Hematopoietic multipotent progenitor cell treated with erythropoietin and hydrocortisone succinate and interleukin-3 and kit ligand, for 8 days (in vitro differentiated cells): ENCODE measurements at places on chromosomes 1 and 21.

DNA sequence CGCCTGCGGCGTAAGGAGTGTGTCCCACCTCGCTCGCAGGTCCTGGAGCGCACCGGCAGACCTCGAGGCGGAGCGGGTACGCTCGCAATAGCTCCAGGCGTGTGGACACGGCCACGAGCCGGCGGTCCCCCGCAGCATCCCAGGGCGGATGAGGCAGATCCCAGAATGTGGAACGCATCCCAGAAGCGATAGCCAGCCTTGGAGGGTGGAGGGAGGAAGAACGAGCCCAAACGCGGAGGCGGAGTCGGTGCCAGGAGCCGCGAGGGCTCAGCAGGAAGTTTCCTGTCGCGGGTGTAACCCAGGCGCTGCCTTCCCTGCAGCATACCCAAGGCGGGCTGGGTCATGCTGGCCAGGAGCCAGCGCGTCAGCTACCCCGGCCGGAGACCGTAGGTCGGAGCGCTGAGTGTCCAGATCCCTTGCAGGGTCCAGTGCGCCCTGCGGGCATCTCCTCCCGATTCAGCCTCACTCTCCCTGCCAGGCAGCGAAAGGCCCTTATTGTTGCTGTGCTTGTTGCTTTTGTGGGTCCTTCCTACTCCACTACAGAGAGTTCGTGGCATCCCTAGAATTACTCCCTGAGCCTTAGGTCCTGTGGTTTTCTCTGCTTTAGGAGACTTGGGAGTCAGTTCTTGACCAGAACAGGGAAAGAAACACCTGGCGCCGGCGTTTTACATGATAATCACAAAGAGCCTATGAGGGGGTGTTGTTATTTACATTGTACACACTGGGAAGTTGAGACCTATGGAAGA lies 27.7 kb downstream of the STYXL2 start:
- DNase-seq: no peak

DNA sequence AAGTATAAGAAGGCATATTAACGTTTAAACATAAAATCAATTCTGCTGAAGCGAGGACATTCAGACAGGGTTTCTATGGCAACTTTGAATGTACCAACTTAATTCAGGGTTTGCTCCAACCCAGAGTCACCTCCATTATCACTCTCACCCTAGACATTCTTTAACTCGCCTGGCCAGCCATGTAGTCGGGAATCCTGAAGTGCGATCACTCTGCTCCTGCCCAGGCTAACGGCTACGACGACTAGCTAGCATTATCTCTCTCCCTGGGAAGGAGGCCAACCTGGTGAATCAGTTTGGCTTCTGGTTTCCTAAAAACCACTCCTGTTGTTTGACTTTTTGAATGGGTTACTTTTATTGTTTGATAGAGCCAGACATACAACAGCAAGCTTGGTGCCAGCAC lies 38.9 kb upstream of the ZBTB18 start:
- DNase-seq: no peak

DNA sequence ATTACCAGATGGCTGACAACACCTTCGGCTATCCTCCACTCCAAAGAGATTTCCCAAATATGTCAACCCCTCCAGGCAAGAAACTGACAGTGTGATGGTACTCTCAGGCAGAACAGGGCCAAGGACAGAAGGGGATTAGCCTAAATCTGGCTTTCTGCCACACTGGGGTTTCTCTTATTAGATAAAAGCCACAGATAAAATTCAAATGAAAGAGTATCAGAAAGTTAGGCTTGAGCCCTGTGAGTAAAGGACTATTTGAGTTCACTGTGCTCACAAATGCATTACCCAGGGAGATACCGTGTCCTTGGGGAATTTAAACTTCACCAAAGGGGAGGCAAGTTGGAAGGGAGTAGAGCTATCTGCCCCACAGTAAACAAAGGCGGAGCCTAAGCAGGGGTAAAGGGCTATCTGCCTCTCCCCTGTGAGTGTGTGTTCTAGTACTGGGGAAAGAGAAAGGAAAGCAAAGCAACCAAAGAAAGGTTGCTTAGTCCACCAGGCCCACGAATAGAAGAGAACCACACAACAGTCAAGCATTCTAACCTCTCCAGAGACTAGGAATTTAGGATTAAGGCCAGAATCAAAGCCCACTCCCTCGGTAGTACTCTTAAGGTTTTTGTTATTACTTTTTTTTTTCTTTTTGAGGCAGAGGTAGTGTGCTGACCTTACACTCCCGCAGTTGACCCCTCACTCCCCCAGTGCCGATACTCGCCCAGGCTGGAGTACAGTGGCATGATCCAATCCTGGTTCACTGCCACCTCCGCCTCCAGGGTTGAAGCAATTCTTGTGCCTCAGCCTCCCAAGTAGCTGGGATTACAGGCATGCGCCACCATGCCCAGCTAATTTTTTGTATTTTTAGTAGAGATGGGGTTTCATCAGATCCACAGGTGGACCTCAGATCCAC lies 12.7 kb downstream of the TPM3 start:
- DNase-seq: peak; percentile 54

- DNase-seq: no peak
Measured at GRCh38 chr1:54290506-54291184, 90.7 kb downstream of the MRPL37 start.

GRCh38 chr1:206534552-206534951 lies 27.2 kb downstream of the RASSF5 start:
- no peak for DNase-seq

DNA sequence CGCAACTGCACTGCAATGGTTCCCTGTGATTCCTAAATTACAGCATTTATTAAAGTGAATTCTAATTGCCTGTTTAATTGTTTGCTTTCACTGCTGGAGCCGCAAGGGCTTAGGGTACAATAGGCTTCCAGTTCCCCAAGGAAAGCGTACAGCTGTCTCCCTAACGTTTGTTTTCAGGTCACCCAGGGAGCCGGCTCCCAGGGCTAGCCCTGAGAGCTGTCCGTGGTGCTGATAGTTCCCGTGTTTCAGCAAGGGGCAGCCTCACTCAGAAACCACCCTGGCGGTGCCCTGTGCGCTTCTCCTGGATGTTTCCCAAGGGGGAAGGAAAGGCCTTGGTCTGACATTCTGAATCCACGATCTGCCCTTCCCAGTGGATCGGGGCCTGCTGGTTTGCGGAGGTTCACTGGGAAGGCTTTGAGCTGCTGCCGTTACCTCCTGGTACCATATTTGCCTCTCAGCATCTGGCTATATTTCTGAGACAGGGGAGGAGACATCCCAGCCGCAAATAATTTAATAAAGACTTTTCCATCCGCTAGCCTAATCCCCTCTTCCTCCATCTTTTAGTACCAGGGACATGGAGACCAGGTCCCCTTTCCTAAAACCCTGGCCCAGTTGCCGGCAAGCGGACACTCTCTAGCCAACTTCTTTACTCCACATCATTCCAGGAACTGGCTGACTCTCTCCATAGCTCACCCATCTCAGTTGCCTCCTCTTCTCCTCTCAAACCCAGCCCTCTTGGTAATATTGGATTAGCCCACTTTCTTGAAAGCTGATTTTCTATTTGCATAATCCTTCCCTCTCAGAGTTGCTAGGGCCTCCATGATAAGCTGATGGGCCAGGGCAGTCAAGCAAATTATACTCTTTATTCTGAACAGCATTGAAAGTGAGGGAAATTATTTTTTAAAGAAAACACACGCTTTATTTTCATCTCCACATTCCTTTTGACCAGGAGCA lies 149.0 kb downstream of the IGSF21 start:
- peak; percentile 39 for DNase-seq

- no peak for DNase-seq
Measured at GRCh38 chr1:229897501-229897900, 169.5 kb upstream of the GALNT2 start.

DNA sequence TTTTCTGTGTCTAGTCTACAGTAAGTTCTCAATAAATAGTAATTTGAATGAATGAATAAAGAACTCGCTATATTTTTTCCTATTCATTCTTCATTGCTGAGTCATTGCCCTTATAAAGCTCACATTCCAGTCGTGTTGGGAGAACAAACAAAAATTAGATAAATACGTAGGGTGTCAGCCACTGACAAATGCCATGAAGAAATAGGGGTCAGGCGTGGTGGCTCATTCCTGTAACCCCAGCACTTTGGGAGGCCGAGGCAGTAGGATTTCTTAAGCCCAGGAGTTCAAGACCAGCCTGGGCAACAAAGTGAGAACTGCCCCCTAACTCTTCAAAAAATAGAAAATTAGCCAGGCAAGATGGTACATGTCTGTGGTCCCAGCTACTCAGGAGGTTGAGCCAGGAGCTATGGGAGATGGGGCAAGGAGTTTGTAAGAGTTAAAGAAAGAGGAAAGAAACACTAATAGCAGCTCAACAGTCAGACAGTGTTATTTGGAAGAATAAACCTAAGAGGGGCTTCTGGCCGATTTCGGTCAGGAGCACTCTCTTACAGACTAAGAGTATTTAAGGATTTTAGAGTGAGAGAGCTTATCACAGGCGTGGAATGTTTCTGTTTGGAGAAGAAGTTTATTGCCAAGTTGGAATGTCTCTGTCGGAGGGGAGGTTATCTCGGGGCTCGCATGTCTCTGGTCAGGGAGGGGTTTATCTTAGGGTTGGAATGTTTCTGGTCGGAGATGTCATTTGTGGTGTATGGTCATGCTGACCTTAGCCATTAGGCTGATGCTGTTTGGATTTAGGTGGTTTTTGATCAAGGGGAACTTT lies 1.8 kb upstream of the CHML start:
- DNase-seq: no peak

DNA sequence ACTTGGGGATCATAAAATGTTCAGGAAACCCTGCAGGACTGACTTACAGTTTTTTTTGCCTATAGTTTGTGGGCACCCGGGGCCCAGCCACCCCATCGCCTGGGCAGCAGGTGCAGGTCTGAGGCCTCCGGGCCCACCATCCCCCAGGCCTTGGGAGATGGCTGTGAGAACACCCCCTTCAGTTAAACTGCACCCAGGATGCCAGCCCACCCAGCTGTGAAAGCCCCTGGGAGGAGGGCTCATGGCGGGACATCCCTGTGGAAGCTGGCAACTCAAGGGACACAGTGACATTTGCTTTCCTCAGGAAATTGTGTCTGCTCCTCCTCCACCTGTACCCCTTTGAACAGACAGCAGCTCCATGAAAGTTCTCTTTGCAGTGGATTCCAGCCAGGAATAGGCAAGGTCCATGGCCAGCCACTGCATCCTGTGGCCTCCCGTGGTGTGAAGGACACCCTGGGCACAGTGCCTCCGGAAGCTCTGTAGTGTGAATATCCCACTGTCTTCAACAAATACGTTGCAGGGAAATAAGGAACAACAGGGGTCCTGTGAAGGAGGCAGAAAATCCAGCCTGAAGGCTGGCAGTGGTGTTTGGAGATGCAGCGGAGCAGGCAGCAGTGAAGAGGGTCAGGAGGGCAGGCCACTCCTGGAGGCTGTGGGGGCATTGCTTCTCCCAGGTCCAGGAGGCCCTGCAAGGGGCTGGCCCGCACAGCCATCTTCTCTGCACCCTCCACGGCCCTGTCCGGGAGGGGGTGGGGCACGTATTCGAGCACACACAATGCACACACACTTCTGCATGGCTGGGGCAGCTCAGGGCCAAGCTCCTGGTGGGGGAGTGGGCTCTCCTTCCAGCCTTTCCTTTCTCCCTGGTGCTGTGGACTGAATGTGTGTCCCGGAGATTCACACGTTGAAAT lies 2.1 kb upstream of the OBSCN start:
- no peak for DNase-seq

- no peak for DNase-seq
Measured at GRCh38 chr1:204413170-204413535, 1.5 kb upstream of the PPP1R15B start.

DNA sequence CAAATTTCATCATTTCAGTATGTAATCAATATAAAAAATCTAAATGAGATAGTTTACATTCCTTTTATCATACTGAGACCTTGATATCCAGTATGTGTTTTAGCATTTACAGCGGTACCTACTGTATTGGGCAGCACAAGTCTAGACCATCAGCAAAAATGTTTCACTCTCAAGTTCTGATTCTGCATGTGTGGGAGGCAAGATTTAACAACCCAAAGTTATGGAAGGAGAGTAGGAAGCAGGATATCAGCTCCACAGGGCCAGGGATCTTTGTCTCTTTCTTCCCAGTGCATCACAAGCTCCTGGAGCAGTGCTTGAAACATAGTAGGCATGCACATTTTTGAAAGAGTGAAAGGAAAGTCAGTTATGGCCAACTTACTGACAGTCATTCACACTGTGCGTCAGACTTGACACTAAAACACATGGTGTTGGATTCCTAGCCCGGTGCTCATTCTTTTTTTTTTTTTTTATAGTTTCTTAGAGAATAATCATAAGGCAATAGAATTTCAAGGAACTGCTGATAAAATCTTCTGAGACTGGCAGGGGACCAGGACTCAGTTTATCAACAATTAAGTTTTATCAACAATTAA lies 6.1 kb downstream of the TENT5C start:
- no peak for DNase-seq

GRCh38 chr1:55593298-55593697 lies 378.1 kb upstream of the USP24 start:
- no peak for DNase-seq

DNA sequence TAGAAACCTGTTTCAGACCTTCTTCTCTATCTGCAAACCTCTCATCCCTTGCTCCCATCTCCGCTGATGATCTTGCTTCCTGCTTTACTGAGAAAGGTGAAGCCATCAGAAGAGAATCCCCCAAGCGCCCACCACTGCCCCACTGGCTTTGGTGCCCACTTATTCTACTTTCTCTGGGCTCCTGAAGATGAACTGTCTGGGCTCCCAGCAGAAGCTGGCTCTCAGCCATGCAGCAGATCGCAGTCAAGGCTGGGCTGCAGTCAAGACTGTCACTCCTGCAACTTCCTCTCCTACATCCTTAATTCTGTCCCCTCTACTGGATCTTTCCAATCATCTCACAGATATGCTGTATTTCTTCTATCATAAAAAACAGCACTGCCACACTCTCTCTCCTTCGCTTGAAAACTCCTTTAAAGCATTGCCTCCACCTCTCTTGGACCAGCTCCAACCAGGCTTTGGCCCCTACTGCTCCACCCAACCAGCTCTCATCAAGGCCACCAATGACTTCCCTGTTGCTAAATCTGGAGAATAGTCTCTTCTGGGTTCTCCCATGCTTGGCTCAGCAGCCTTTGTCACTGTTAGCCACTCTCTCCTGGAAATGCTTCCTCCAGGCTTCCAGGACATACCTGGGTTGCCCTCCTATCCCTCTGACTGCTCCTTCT lies 25.8 kb downstream of the TRIM62 start:
- no peak for DNase-seq

DNA sequence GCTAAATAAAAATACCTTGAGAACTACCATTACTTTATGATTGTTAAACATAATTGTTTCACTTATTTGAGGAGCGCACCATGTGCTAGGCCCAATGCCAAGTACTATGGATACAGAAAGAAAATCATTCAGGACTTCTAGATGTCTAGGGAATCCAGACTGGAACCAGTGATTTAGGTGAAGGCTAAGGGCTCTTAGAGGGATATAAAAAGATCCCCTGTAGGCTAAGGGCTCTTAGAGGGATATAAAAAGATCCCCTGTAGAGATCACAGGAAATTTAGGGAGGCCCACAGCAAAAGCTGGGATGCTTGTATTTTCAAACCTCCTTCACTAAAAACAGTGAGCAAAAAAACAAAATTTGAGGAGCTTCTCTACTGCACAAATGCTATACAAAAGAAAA lies 6.7 kb downstream of the TOR1AIP2 start:
- no peak for DNase-seq

DNA sequence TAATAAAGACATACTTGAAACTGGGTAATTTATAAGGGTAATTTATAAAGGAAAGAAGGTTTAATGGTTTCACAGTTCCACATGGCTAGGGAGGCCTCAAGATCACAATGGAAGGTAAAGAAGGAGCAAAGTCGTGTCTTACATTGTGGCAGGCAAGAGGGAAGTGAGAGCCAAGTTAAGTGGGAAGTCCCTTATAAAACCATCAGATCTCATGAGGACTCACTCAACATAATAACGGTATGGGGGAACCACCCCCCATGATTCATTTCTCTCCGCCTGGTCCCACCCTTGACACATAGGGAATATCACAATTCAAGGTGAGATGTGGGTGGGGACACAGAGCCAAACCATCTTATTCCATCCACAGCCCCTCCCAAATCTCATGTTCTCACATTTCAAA lies 76.8 kb upstream of the ZNF678 start:
- no peak for DNase-seq
